ENCODE measurements at places on chromosomes 7 and 10.

DNA sequence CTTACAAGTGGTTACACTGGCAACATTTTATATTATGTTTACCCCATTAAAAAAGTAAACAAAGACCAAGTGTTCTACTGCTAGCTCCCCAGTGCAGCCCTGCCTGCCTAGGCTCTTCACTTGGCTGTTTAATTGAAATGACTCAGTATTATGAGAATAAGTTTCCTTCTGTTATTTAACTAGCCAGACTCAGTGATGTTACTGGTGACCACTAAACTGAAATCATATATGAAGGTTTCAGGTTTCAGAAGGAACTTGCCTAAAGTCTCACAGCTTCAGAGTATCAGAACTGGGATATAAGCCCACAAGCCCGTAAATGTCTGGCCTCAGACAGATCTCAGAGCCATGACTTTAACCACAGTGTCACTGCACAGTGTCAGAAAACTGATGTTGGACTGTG, 66.8 kb upstream of the EXOC4 start:
- no peak for DNase-seq

DNA sequence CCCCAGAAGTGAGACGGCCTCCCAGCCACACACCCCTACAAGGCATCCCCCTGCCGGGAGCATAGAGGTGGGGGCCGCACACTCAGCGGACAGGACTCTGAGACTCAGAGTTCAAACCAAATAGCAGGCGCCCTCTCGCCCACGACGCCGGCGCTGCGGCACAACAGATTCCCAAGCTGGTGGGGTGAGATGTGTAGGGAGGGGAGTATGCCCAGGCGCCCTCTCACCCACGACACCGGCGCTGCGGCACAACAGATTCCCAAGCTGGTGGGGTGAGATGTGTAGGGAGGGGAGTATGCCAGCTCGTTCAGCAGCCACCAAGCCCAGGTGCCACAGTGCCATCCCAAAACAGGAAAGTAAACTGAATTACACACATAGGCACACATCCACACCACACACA, 64.7 kb downstream of the TCERG1L start:
- DNase-seq, result no peak

DNA sequence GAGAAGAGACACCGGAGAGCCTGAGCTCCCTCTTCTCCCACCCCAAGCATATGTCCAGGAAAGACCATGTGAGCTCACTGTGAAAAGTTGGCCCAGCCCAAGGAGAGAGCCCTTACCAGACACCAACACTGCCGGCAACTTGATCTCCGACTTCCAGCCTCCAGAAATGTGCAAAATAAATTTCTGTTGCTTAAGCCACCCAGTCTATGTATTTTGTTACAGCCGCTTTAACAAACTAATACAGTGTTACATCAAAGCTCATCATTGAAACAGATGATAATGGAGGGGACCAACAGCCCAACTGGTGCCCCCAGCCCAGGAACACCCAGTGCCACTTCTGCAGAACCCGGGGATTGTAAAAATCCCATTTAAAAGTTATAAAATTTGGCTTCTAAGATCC, 18.9 kb downstream of the RGR start:
- no peak for DNase-seq

DNA sequence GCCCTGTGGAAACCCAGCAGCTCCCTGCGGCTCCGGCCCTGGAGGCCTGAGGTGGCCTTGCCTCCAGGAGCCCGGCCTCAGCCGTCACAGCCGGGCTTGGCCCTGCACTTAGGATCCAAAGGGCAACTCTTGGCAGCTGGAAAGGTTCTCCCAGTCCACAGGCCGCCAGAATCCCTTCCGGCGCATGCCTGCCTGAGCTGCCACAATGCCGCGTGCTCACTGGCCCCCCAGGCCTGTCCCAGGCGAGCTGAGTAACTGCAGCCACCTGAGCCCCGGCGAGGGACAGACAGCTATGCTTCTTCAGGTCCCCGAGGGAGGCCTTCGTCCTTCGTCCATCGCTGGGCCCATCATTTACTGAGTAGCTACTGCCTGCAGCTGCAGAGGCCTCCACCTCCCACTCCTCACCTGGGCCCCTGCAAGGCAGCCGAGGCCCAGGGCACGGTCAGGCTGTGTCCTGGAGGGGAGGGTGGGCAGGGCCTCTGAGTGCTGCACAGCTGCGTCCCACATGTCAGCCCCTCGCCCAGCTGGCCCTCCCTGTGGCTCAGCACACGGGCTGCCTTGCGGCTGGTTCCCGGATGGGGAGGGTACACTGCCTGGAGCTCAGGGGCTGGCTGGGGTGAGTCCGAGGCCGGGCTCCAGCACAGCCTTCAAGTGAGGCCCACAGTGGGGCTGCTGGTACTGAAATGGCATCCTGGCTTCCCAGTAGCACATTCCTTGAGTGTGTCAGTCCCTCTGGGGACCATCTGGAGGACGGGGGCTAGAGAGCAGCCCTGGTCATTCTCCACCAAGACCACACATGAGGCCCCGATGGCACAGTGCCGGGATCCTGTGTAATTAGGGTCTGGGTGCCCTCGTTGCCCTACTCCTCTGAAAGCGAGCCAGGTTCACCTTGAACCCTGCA, 172.5 kb downstream of the ELFN1 start:
- DNase-seq, result no peak

DNA sequence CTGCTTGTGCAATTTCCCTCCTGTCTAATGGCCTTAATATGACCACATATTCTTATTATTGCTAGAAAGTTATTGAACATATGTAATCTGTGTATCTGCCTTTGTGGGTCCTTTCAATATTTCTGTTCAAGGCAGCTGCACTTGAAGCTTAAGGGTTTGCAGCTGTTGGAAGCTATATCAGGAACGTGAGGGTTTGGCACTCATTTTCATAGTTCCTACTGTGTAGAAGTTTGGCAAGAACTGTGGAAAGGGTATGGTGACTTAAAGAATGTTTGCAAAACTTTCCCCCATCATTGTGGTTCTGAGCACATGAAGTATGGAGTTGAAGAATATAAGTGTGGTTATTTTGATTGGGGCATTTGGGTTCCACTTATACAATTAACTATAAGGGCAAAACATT, 144.7 kb upstream of the SEMA3A start:
- no peak for DNase-seq

GRCh38 chr7:52320610-52321009, 714.8 kb upstream of the POM121L12 start:
- no peak for DNase-seq

- DNase-seq, result no peak
Observed at GRCh38 chr10:98563811-98564210, 117.1 kb upstream of the HPS1 start.

- DNase-seq, result peak; percentile 82
Observed at GRCh38 chr10:92591550-92592022, 1.3 kb upstream of the KIF11 start.

DNA sequence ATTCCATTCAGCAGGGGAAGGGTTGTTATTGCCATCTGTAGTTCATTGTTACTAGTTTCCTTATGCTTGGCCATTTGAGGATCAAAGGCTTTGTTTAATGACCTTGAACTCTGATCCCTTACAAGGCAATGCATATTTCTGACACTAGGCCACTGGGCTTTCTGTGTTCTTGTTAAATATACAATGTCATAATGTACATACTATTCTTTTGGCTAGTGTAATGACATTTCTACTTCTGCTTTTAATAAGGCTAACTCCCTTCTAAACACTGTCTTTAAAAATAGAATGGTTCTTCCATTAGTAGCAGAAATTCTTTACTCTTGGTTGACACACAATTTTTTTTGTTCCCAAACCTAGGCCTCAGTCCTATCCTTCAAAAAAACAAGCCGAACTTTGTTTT, 86.6 kb downstream of the BBS9 start:
- DNase-seq, result no peak

GRCh38 chr10:96618653-96619052, 31.8 kb upstream of the TM9SF3 start:
- peak; percentile 36 for DNase-seq

DNA sequence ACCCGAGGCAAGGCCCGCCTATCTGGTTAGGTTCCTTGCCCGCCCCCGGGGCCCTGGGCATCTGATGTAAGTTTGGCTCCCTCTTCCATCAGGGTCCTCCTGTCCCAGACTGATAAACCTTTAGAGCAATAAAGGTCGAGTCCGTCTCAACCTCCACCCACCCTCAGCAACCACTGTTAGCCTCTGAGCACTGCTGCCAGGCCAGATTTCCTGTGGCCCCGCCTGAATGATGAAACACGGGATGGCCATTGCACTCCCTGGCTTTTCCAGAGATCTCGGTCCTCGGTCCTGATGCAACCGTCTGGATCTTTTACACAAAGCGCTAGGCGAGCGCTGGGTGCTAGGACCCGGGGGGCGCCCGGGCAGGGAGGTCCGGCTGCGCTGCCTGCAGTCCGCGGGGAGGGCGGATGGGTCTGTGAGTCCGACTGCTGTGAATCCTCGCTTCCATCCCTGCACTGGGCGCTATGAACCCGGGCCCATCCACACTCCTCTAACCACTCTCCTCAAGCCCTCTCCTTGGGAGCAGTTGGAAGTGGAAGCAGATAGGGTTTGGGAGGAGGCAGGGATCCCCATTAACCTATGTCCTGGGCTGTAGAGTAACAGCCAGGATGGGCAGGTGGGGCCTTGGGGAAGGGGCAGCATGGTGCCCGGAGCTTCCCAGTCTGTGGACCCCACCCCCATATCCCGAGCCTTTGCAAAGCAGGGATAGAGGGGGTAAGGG, 875 bp upstream of the DDIT4 start:
- peak; percentile 94 for DNase-seq

GRCh38 chr10:59272061-59272460, 90.3 kb downstream of the FAM13C start:
- DNase-seq, result no peak

DNA sequence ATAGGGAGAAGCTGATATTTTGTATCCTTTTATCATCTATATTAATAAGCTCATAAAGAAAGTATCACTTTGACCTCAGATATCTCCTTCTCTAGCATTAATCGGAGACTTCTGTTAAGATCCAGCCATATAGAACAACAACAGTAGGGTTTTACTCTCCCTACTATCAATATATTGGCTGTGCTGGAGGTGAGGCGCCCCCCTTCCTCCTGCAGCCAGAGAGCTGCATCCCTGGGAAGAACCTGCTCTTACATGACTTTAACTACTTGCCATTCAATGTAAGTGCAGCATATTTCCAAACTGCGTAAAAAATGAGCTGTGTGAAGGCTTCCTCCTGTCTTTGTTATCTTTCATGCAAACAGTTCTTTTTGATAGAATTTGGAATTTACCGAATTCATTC, 247.8 kb downstream of the SDK1 start:
- no peak for DNase-seq

- DNase-seq, result no peak
Observed at GRCh38 chr7:71130031-71130679, 1.8 kb upstream of the GALNT17 start.

DNA sequence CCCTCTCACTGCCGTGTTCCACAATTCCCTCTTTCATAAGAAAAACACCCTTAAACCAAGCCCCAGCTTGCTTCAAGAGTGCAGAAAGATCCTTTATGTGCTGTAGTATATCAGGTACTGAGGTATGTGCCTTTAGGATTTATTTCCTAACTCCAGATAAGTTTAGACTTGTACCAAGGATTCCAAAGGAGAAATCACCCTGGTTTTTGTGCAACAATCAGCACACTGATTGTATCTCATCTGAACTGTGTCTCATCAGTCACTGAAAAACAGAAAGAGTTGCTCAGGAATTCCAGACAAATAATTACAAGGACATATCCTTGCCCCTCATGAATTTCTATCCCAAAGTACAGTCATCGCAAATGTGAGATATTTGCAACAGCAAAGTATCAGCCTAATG, 77.2 kb upstream of the PTPRZ1 start:
- no peak for DNase-seq

- no peak for DNase-seq
Observed at GRCh38 chr10:32051926-32052325, 4.3 kb downstream of the KIF5B start.

GRCh38 chr7:89336121-89336520, 540.6 kb upstream of the TEX47 start:
- DNase-seq, result no peak

DNA sequence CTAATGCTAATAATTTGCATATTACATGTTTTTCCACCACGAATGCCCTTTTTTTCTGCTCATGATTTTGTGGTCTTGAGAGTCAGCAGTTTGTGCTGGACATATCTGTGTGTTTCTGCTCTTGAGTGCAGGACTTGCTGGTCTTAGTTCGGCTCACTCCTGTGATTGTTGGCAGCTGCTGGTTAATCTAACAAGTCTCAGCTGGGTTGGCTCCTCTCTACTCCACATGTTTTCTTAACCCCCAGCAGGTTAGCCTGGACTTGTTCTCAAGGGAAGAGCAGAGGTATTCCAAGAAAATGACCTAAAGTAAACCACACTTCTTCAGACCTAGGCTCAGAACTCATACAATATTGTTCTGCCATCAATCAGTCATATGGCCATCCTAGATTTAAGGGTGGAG, 1238.9 kb downstream of the XPNPEP1 start:
- no peak for DNase-seq

DNA sequence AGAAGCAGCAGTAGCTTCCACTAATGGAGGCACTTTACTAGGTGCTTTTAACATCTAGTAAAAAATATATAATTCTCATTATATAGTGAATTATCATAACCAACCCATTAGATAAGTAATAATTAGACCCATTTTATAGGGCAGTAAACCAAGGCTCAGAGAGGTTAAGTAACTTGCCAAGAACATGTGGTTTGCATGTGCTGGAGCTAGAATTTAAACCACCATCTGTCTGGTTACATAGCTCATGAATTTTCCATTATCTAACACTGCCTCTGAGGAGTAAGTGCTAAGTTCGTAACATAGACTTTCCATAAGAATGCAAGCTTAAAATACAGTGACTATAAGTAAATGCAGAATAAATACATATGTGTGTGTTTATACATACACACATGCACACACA, 41.9 kb downstream of the CREB3L2 start:
- DNase-seq, result no peak

DNA sequence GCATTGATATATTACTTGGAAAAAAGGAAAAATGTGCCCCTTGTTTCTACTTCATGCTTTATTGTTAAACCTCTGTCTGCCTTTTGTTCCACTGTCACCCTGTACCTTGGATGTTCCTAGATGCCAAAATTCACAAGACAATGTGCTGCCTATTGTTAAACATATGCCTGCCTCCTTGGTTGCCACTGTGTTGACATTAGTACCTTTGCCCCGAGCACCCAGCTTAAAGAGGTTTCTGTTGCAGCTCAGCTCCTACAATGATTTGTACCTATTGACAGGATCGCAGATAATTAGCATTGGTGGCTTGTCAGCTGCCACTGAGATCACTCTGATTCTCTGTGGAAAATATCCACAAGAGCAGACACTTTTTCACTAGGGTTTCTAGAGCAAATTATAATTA, 188.0 kb downstream of the KCND2 start:
- no peak for DNase-seq

DNA sequence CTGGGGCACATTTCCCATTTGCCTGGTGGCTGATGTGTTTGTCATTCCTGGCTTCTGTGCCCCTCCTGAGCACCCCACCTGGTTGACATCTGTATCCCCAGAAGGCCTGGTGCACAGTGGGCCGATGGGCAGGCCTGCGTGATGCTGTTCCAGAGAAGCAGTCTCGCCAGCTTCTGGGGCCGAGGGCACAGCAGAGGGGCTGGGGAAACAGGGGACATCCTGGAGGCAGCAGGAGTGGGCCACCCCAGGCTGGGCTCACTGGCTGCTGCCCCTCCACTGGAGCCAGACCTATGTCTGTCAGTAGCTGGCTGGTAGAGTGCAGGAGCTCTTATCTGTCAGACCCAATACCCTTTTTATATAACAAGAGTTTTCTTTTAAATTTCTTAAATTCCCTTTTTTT, 896 bp upstream of the MYL7 start:
- no peak for DNase-seq
